ENCODE measurements at places on chromosomes 1 and 21. TPM values are rescaled to one million over a fixed set of nuclear protein-coding genes. Genes with fewer than 3 reads are reported as not detected.

DNA sequence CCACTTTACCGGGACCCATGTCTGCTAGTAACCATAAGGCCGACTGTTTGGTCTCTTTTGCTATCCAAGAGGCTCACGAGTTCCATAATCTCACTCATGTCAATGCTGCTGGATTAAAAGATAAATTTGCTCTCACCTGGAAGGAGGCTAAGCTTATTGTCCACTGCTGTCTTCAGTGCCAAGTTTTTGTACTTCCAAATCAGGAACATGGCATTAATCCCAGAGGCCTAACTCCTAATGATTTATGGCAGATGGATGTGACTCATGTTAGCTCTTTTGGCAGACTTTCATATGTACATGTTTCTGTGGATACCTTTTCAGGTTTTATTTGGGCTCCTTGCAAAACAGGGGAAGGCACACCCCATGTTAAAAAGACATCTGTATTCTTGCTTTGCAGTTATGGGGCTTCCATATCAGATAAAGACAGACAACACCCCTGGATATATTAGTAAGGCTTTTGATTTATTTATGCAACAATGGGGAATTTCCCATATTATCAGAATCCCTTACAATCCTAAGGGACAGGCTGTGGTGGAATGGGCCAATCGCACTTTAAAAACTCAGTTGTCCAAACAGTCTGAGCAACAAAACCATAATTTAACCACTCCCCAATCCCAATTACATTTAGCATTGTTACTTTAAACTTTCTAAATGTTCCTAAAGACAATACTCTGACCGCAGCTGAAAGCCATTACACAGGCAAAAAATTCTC, 162.7 kb downstream of the IER5 start:
- H3K4me1 ChIP-seq = no peaks in the 10 kb centered on the region
- H3K36me3 ChIP-seq = no peaks in the 10 kb centered on the region
- DNase-seq = no peak
- no peak overlapping the region for H3K4me3 ChIP-seq

GRCh38 chr1:216223486-216223885, 199.8 kb downstream of the USH2A start:
- H3K27ac ChIP-seq = no peak overlapping the region
- H3K4me3 ChIP-seq = no peak overlapping the region
- no peaks in the 10 kb centered on the region for H3K36me3 ChIP-seq
- H3K4me1 ChIP-seq = no peaks in the 10 kb centered on the region

DNA sequence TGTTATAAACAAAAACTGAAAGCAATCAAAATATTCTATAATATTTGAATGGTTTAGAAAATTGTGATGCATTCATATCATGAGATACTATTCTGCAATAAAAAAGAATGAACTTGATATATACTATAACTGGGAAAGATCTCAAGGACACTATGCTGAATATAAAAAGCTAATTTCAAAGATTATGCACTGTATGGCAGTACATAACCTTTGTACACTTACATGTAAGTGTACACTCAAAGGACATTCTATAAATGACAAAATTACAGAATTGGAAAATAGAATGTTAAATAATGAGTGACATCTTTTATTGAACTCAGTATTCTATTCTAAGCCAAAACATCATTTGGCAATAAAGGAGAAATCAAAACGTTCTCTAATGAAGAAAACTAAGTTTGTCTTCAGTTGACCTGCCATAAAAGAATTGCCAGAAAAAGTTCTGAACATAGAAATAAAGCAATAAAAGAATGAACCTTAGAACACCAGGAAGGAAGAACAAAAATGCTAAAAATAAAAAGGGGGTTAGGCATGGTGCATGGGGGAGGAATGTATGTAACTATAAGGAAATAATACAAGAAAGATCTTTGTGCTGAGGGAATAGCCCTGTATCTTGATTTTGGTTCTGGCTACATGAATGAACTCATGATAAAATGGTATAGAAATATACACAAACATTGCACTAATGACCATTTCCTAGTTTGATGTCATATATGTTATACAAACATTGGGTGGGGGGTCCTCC, 519.7 kb downstream of the NEGR1 start:
- H3K27ac ChIP-seq = no peak overlapping the region
- H3K36me3 ChIP-seq = no peaks in the 10 kb centered on the region
- no peak overlapping the region for H3K4me3 ChIP-seq

GRCh38 chr1:218254296-218254946, 30.7 kb upstream of the RRP15 start:
- H3K4me1 ChIP-seq = no peaks in the 10 kb centered on the region
- H3K27me3 ChIP-seq = no peaks in the 10 kb centered on the region
- no peaks in the 10 kb centered on the region for H3K36me3 ChIP-seq
- no peak overlapping the region for H3K4me3 ChIP-seq

GRCh38 chr1:208604295-208604694, 360.1 kb upstream of the PLXNA2 start:
- H3K27me3 ChIP-seq = no peaks in the 10 kb centered on the region
- no peak overlapping the region for H3K4me3 ChIP-seq
- no peak for DNase-seq
- no peak overlapping the region for H3K27ac ChIP-seq
- H3K36me3 ChIP-seq = no peaks in the 10 kb centered on the region

DNA sequence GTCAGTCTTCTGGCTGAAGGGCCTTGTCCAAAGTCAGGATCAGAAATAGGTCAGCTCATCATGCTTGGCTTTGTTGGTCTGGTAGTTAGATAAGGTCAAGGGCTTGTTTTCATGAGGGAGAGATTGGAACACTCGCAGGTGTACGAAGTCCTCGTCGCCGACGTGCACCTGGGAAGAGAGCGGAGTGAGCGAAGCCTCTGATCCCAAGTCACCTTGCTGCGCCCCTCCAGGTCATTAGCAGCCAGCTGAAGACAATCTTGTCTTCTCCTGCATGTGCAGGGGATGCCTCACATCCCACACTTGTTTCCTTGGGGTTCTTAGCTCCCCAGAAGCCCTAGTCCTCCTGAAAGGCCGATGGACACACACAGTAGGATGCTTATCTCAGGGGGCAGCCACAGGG, 1.9 kb downstream of the CSTB start:
- DNase-seq = no peak
- H3K27me3 ChIP-seq = no peaks in the 10 kb centered on the region
- H3K27ac ChIP-seq = no peak overlapping the region
- H3K4me3 ChIP-seq = no peak overlapping the region
- H3K36me3 ChIP-seq = peaks cover 14% of the 10 kb centered on the region

The FAM151A gene
- total RNA-seq = not detected

The C1QB gene
- total RNA-seq = 476 TPM

DNA sequence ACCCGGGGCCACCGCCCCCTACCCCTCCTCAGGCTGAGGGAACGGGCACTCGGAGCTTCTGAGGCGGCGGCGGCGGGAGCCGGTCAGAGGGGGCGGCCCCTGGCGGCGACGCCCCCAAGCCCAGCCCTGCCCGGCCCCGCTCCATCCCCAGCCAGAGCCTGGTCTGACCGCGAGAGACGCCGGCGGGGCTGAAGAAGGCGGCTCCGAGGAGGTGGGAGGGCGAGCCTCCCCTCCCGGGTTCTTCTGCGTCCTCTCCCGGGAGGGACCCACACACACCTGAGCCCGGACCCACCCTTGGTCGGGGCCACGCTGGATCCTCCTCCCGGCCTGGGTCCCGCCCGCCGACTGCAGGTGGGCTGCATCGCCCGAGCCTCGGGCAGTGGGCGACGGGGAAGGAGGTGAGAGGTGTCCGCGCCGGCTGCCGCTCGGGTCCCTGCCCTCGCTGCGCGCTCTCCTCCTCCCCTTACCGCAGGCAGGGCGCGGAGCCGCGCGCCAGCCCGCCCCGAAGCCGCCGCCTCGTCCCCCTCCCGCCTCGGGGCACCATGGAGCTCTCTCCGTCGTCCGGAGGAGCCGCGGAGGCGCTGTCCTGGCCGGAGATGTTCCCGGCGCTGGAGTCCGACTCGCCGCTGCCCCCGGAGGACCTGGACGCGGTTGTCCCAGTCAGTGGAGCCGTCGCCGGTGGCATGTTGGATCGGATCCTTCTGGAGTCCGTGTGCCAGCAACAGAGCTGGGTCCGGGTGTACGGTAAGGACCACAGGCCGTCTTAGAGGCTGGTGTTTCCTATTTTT, at the start of gene RASAL2:
Gene RASAL2 (plus strand): TSS at position 154 of the 788 bp plus-strand sequence. CDS start 389 bp downstream, at position 543.
- peak; percentile 81 for DNase-seq
- H3K4me3 ChIP-seq = peak within 1 kb of the TSS; percentile 96
- H3K4me1 ChIP-seq = peaks cover 33% of the 10 kb centered on the region

The FAM167B gene
- total RNA-seq = 0.71 TPM

DNA sequence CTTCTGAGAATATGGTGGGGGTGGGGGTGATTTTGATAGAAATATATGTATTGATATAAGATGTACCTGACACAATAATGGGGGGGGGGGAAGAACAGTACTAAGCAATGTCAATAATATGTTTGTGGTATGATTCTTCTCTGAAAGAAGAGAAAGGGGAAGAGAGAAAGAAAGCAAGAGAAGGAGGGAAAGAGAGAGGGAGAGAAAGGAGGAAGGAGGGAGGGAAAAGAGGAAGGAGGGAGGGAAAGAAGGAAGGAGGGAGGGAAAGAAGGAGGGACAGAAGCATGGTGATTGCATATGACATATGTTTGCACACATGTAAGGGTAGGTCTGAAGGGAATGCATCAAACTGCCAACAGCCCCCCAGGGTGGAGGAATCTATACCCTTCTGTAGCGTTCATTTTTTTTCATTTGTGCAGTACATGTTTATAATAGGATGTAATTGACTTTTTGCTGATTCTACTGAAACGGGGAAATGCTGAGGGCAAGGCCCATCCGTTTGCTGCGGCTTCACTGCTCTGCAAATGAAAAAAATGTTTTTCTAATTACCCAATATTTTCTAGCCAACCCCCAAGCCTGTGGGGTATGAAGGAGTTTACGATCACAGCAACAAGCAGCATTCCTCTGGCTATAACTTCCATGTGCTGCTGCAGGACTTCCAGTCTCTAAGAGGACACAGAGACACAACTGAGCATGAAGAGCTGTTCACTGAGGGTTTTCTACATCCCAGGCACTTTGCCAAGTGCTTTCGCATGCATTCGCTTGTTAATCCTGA, 119.3 kb upstream of the ZC3H12A start:
- H3K4me3 ChIP-seq = no peak overlapping the region
- no peaks in the 10 kb centered on the region for H3K4me1 ChIP-seq
- H3K36me3 ChIP-seq = no peaks in the 10 kb centered on the region
- DNase-seq = no peak
- peaks cover 15% of the 10 kb centered on the region for H3K27me3 ChIP-seq

- no peaks in the 10 kb centered on the region for H3K27me3 ChIP-seq
- DNase-seq = no peak
- no peak overlapping the region for H3K4me3 ChIP-seq
- H3K27ac ChIP-seq = no peak overlapping the region
- H3K36me3 ChIP-seq = no peaks in the 10 kb centered on the region
Observed at GRCh38 chr1:216186816-216187215, 236.4 kb downstream of the USH2A start.

DNA sequence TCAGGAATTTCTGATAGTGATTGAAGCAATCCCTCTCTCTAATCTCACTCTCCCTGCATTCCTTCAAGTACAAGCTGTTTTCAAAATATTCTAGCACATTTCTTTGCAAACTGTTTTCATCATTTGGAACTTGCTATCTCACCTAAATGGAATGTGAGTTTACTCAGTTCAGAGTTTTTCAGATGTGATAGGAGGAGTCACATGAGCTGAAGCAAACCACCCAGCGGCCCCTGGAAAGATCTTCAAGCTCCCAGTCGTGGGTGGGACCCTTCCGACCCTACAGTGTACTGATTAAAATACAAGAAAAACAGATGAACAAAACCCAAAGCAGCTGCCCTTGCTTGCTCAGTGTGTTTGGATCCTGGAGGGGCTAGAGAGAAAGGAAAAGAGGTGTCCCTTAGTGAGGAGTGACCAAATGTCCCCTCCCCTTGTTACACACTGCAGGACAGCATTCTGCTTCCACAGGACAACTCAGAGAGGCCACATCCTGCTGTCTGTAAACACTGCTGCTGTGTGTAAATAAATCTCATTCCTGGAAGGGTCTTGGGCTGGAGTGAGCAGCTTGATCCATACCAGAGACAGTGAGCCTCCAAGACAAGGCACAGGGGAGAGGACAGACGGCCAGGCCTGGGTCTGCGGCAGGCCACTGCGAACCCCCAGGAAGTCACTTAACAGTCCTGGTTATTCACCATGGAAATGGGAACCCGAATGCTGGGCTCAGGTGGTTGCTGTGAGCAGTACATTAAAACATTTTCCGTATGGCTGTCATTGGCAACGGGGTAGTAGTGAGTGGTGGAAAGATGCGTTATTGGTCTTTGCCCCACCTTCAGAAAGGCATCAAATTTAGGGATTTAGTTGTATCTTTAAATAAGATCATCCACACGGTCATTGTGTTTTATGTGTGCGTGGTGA, 229.2 kb downstream of the RHOU start:
- no peak overlapping the region for H3K4me3 ChIP-seq
- peak overlapping the region; percentile 56 for H3K27ac ChIP-seq
- H3K4me1 ChIP-seq = peaks cover 14% of the 10 kb centered on the region
- peak; percentile 87 for DNase-seq
- H3K36me3 ChIP-seq = no peaks in the 10 kb centered on the region

The PLA2G2A gene
- 72.3 TPM for total RNA-seq

The FAM177B gene
- 0.54 TPM for total RNA-seq

GRCh38 chr1:108704496-108704895, 8.2 kb upstream of the FNDC7 start:
- H3K27me3 ChIP-seq = no peaks in the 10 kb centered on the region
- DNase-seq = no peak
- H3K4me3 ChIP-seq = no peak overlapping the region
- H3K36me3 ChIP-seq = peaks cover under 1% of the 10 kb centered on the region
- no peak overlapping the region for H3K27ac ChIP-seq

- H3K4me3 ChIP-seq = no peak overlapping the region
- no peak overlapping the region for H3K27ac ChIP-seq
- H3K36me3 ChIP-seq = no peaks in the 10 kb centered on the region
- H3K4me1 ChIP-seq = peaks cover 8% of the 10 kb centered on the region
- no peak for DNase-seq
- no peaks in the 10 kb centered on the region for H3K27me3 ChIP-seq
Observed at GRCh38 chr1:19036041-19036812, 79.8 kb upstream of the IFFO2 start.

DNA sequence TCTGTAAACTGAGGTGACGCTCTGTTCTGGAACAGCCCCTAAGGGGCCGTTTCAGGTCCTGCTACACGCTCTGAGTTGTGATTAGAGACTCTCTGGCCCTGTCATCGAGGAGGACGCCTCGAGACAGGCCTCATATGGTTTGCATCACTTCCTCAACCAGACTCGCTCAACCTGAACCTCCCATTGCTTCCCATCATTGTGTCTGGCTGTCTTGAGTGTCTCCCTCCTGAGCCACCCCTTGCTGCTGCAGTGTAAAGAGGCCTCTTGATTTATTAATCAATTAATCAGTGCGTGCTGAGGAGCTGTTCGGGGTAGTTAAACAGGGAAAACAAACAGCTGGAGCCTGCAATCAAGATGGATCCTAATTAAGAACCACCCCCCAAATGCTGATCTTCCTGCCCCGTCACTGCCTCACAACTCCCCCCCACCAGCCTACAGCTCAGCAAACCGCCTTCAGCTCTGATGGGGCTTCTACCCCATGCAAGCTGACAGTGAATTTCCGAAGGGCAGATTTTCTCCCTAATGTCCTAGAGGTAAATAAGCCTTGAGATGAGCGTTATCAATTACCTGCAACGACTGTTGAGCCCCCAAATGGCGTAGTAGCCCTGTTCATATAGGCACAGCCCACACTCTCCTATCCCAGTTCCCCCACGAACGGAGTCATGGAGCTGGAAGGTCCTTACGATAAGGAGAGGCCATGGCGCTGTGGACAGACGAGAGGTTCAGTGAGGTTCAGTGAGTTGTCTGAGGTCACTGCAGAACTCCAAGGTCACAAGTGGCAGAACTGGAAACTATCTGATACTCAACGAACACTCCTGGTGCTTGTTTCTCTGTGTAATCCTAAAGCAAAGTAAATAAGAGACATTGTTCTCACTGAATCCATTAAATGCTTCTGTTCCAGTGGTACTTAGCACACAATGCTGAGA, 210.6 kb downstream of the KIF26B start:
- H3K36me3 ChIP-seq = no peaks in the 10 kb centered on the region
- H3K4me3 ChIP-seq = no peak overlapping the region
- no peaks in the 10 kb centered on the region for H3K27me3 ChIP-seq
- no peaks in the 10 kb centered on the region for H3K4me1 ChIP-seq
- no peak overlapping the region for H3K27ac ChIP-seq
- no peak for DNase-seq

Data from sigmoid colon (tissue), 7 donors.